Activated CD8-positive, alpha-beta memory T cell treated with anti-CD3 and anti-CD28 coated beads for 1 hour (primary cell): ENCODE measurements at places on chromosomes 3 and 15.

GRCh38 chr3:103112273-103112672, 677.5 kb downstream of the ZPLD1 start:
- no peak for DNase-seq

DNA sequence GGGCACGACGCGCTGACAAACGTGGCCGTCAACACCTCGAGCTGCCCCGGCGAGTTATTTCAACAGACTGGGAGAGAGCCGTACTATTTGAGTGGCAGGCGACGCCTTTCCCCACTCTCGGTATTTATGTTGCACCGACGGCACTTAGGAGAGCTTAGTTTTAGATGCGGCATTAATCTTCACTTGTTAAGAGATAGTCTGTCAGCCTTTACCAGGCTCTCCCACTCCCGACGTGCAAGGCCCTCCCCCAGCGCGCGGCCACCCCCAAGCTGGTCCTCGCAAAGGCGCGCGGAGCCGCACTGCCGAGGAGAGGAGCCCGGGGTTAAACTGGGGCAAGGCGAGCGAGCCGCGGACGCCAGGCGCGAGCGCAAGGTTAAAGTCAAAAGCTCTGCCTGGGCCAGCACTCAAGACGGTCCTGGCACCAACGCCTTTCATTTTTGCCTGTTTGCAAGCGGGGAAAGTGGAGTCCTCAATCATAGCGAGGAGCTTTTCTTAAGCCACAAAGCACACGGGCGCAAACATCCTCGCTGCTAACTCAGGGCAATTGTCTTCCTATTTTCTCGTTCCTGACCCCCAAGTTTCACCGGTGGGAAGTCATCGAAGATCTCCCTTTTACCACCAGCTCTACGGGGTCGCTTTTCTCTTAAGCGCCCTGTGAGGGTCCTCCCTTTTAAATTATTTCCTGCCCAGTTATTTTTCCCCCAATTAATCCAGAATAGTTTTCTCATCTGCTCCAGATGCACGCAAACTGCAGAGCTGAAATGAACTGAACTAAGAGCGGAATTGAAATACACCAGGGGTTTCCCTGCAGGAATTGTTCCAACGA, 86.6 kb downstream of the NR2F2 start:
- DNase-seq: no peak

DNA sequence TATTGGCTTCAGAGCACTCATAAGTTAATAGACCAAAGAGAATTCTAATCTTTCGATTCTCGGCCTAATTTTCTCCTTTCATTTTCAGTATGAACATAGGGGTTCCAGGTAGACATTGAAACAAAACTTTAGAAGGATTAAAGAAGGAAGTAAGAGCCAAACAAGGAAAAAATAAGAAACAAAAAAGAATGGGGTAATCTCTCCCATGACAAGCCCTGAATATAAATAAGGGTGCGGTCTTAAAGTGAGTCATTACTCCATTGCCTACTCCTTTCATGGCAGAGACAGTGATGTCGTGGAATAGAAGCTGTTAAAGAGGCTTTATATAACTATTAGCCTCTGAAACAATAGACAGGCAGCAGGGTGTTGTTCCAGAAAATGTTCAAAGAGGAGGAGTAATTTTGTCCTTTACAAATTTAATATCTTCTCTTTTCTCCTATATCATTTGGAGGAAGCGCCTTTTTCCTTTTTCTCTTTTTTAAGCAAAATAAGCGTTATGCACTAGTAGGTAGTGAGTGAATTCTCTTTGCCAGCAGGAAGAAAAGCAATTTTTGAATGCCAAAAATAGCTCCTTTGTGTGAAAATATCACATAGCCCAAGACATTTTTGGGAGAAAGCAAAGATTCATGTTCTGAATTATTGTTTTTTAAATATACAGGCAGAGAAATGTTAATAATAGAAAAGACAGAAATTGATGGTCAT, 607.9 kb upstream of the KCNMB2 start:
- DNase-seq: no peak

GRCh38 chr3:119582178-119582577, 2.9 kb downstream of the ADPRH start:
- DNase-seq: no peak

DNA sequence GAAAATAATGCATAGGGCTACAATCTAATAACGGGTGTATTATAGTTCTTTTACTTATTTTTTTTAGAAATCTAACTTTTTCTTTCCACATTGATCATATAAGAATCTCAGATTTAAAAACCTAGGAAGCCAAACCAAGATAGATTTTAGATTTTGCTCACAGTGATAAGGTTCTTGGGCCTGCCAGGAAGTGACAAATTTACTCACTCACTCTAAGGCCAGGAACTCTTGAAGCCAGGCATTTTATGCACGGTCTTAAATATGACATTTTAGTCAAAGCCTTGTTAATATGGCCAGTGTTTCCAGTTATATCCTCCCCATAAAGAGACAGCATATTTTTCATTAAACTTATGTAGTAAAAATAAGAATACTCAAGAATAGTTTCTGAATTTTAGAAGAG, 271.4 kb downstream of the SQOR start:
- DNase-seq: no peak

- no peak for DNase-seq
Measured at GRCh38 chr15:57595011-57595866, 3.5 kb downstream of the MYZAP start.

DNA sequence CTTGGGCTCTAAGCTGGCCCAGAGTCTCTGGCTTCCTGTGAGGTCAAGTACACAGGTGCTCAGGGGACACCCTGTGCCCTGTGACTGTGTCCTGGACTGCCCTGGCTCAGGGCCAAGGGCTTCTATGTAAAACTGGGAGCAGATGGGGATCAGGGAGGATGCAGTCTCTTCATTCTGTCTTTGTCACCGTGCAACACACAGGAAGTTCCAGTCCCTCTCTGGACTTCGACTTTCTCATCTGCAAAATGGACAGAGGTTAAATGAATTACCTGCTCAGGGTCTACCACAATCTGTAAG, 61.9 kb upstream of the TLE3 start:
- no peak for DNase-seq

DNA sequence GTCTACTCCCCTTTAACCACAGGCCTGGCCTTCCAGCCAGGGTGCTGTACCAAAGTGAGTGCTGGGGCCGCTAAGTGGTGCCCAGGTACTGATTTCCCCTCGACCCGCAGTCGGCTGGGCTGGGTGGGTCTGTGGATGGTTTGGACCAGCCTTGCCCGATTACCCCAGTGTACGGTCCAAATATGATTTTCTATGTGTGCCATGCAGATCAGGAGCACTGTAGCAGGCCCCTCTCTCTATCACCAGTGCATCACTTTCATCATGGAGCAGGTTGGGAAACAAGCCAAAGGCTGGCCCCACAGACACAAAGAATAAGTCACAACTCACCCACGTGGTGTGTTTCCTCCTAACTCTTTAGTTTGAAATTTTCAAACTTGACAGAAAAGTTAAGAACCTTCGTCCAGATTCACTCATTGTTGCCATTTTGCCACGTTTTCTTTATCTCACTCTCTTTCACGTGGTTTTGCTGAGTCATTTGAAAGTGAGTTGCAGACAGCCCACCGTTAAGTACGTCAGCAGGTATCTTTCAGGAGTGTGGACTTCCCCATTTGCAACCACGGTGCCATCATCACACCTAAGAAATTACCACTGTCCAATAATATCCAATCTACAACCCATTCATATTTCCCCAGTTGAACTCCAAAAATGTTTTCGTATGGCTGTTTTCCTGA, 37.0 kb downstream of the ZNF710 start:
- no peak for DNase-seq

DNA sequence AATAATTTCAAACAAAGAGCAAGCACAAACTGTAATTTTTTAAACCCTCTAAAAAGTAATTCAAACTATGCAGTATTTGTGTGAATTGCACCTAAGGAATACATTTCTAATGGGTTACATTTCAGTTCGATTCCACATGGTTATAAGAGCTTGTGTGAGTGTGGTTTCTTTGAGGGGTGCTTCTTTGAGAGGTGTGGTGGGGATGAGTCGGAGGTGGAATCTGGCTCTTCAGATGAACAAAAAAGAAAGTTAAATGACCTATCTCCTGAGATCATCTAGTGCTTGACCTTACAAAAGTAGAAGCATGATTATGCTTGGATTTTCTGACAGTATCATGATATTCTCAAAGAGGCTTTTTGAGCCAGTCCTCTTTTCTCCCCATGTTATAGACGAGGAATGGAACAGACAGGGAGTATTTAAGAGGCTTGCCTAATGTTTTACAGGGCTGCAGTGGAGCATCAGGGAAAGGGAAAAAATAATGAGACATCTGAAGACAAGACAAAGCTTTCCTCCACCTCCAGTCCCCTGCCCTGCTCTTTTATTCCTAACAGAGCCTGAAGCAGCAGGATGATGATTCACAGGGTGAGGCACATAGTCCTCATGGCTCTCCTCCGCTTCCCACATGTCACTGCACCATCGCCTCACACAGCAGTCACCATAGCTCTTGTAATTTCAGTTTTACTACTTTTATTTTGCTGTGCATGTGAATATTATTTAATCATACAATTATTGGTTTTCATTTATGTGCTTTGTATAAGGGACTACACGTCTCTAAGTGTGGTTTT, 82.0 kb downstream of the LYSMD4 start:
- no peak for DNase-seq

DNA sequence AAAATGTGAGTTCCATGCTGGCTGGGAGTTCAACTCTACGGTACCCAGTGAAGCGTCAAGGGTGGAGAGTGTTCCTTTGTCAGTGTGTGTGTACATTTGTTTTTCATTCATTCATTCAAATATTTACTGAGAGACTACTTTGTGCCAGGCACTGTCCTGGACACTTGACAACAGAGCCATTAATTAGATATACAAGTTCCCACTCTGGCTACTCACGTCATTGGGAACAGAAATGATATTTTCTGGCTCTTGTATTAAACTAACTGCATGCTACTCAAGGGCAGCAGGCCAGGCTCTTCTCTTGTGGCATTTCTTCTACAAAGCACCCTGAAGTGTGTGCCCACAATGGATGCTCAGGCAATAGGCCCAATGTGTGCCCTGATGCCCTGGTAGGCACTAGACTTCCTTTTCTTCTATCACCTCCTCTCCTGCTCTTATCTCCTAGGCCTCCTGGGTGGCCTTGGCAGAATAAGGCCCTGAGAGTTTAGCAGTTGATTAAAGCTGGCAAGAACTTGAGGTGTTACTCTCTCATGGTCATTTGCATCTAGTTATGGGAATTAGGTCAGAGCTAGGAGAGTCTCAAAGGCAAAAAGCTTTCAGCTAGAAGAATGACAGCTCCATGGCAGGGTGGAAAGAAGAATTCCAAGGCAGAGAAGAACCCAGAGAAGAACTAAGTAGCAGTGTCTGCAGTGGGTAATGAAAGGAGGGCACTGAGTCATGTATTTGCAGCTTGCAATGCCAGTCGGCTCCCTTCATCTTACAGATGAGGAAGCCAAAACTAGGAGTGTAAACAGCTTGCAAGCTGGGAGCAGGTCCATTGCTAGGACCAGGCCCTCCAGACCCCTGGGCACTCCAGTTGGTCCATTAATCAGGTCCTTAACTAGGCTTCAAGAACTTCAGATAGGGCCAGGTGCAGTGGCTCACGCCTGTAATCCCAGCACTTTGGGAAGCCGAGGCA, 14.0 kb upstream of the SMAD3 start:
- no peak for DNase-seq

- no peak for DNase-seq
Measured at GRCh38 chr3:14633819-14634424, 17.6 kb upstream of the CCDC174 start.

- no peak for DNase-seq
Measured at GRCh38 chr3:122305818-122306621, 19.0 kb upstream of the CSTA start.

- no peak for DNase-seq
Measured at GRCh38 chr3:107055181-107055942, 321.9 kb upstream of the CCDC54 start.

DNA sequence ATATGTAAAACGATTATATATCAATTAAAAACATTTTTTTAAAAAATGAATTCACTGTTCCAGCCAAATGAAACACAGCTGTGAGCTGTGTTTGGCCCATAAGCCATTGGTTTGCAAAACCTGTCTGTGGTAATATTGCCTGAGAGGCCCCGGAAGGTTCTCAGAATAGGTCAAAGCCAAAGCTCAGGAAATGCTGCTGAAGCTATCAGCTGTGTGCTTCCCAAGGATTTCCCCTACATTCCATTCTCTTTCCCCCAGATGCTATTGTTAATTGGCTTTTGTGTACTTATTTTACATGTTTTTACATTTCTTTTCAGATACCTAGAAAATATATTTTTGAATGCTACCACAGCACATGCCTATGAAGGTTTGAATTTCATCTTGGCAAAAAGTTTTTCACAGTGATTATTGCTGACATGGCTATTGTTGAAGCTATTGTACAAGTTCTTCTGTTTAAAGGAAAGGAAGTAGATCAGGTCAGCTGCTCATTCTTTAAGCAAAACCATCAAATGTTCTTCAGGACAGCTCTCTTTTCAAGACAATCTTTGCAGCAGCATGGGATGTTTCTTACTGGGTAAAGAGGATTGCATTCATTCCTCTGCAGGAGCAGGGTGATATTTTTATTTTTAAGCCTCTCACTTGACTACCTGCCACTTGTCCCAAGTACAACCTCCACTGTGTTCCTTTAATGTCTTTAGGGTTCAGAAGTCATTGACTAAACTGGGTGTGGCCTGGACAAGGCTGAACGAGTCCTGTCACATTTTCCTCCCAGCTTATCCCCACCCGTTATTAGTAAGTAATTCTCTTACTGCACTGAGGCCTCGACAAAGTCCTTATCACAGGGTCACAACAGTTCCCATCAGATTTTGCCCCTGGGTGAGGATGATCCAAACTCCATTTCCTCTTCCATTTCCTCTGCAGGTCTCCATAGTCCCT, 26.3 kb upstream of the BNC1 start:
- no peak for DNase-seq
